ENCODE measurements at places on chromosomes 1 and 21.

DNA sequence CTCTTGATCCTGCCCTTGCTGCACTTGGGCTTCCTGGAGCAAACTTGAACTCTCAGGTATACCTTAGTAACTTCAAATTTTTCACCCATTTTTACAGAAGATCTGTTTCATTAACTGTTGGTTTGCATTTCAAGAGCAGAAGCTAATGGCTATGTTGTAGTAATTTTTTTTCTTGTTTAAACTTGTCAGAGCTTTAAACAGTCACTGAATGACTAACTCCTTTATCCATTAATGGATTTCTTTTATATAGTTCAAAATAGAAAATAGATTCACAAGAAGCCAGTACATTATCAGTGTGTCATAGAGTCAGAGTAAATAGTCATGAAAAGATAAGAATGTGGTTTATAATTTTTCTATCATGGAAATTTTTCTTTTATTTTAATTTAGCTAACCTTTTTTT is 13.6 kb downstream of the SRSF11 start:
- DNase-seq: no peak

- DNase-seq: no peak
Measured at GRCh38 chr1:167629681-167630567, at the start of gene RCSD1. Gene RCSD1 (plus strand): TSS chr1:167630232. CDS start chr1:167630424, 192 bp downstream.

GRCh38 chr1:40679165-40679953 is 12.1 kb upstream of the NFYC start:
- DNase-seq: no peak

DNA sequence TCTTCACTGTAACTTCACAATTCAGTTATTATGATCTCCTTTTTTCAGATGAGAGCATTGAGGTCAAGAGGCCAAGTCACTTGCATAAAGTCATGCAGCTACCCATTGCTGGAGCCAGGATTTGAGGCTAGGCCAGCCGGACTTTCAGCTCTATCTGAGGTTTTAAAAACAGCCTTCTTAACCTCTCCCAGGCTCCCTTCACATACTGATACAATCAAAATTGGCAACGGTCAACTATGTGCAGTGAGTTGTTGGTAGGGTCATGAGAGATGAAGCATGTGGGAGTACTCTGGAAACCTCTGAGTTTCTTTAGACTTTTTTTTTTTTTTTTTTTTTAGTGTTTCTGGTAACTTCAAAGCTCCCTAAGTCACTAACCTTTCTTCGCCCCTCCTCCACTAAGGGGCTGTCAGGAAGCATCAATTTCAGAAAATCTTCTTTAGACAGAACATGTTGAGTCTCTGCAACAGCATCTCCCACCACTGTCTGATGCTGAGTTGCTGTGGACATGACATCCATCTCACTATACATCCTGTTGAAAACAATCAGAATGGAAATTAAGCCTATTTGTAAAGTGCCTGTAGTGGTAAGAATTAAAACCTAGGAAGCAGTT is 201.8 kb downstream of the SIPA1L2 start:
- DNase-seq: no peak

- DNase-seq: no peak
Measured at GRCh38 chr1:179973198-179974110, 18.8 kb downstream of the CEP350 start.

DNA sequence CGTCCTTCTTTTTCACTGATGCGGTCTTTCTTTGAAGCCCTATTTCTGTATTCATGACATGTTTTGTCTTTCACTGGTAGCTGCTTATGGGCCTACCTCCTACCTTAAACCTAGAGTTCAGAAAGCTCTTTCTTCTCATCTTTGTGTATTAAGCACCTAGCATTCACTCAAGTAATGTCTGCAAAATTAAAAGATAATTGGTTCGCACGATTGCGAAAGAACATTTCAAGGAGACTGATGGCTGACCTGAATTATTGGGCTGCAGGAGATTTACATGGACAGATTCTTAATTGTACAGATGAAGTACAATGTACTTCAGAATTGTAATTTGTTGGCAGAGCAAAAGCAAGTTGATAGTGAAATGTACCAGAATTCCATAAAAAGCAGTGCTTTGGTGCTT is 206.4 kb downstream of the PCP4 start:
- no peak for DNase-seq

DNA sequence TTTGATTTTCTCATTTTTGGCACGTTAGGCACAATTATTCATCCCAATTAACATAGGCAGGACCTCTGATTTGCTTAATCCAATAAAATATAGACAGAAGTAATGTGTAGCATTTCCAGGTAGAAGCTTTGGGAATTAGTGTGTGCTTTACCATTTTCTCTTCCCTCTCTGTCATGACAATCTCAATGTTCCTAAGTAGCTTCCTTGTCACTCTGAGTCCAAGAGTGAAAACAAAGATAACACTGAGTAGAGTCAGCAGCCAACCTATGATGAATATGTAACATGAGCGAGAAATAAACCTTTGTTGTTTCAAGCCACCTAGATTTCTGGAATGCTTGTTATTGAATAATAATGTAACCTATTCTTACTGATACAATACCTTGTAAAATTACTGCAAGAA is 283.8 kb downstream of the OMA1 start:
- no peak for DNase-seq

DNA sequence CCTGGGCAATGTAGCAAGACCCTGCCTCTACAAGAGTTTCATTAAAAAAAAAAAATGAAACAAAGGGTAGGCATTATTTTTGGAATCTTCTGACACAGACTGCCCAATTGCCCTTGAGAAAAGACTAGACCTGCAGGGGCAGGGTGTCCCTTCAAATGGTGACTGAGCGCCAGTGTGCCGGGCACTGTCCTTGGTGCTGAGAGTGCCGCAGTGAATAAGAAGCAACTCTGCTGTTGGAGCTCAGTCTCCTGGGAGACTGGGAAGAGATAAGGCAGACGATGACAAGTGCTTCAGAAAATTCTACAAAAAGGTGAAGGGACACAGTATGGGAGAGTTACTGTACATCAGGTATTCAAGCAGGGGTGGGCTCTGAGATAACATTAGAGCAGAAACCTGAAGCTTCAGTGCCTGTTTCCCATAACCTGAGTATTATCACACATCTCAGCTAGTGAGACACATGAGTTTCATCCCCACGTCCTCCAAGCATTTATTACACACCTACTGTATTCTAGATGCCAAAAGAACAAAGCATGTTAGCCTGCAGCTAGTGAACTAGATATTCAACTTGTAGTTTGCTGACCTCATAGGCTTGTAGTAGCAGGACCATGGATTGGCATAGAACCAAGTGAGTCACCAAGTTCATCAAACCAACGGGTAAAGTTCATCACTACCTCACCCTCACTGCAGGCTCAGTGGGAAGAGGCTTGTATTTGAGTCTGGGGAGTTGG is 18.4 kb upstream of the RPL11 start:
- DNase-seq: peak; percentile 16

DNA sequence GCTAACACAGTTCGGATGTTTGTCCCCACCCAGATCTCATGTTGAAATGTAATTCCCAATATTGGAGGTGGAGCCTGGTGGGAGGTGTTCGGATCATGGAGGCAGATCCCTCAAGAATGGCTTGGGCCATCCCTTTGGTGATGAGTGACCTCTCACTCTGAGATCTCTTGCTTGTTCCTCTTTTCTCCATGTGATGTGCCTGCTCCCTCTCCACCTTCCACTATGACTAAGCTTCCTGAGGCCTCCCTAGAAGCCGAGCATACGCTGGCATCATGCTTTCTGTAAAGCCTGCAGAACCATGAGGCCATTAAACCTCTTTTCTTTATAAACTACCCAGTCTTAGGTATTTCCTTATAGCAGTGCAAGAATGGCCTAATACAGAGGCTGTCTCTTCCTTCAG is 8.1 kb upstream of the PLA2G5 start:
- DNase-seq: no peak

DNA sequence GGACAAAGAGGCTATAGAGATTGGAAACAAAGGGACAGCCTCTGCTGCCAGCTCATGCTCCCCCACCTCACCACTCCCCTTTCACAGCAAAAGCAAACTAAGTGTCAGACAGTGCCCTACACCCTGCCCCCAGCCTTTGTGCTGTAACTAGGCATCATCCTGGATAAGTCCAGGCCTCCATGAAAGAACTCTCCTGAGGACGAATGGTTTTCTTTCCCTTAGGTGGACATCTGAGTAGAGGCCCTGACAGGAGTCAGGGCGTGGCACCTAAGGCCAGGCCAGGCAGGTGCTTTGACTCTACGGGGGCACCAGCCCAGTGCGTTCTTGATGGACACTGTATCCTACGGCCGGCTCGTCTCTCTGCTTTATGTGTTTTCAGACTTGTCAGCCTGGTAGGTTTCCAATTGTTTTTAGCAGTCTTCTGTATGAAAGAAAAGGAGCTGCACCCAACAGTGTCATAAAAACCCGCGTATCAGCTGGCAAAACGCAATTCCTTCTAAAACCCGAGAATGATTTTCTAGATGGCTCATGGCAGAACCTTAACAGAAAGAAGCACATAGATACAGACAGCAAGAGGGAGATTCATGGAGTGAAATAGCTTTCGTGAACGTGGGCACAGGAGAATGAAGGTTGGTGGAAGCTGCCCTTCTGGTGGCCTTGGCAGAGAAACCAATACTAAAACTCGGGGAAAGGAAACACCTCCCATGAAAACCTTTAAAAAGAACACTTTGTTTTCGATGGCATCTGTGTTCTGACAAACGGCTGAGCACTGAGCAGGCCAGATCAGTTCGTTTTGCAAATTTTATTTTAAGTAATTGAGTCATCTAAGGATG is 51.7 kb upstream of the AJAP1 start:
- no peak for DNase-seq

GRCh38 chr1:44266400-44267344 is 53.4 kb downstream of the DMAP1 start:
- DNase-seq: no peak

DNA sequence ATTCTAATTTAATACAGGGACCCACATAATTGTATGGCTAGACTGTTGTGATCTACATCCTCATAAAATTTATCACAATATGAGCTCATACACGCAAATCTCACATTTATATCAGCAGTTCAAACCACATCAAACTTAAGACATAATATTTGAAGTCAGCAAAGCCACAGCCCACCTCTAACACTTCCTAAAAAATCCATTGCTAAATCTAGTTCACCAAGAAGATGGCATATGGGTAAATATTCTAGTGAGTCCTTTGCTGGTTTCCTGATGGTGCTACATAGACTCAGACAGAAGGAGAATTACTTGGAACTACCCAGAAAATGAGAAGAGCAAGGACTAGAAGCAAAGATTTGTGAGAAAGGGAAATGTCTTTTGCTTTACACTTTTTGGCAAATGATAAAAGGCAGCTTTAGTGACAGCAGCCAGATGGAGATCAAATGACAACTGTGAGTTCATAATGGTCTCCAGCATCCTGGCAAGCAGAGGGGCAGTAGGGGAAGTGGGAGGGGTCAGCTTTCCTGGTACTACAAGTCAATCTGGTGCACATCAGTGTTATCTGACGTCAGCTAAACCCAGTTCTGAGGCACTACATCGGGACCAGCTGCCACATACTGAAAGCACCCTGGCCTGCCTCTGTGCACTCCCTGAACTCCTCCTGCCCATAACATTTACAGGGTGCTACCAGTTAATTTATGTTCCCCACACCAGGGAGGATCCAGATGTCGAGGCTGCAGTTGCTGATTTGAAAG is 10.6 kb upstream of the GADD45A start:
- peak; percentile 55 for DNase-seq

DNA sequence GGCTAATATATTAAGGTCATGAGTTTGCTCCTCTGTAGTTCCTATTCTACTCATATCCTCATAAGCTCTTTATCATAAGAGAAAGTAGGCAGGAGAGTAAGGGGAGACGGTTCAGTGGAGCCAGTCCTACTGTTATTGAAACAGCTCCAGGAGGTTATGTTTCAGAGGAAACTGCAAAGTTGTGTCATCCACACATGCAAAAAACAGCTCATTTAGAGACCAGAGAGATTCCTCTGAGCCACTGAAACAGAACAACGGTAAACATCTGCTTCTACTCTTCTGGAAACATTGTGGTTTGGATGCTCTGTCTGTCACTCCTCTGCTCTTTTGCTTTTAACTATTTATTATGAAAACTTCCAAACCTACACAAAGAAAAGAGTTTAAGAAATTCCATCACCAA is 66.3 kb upstream of the PPP2R5A start:
- DNase-seq: peak; percentile 76

DNA sequence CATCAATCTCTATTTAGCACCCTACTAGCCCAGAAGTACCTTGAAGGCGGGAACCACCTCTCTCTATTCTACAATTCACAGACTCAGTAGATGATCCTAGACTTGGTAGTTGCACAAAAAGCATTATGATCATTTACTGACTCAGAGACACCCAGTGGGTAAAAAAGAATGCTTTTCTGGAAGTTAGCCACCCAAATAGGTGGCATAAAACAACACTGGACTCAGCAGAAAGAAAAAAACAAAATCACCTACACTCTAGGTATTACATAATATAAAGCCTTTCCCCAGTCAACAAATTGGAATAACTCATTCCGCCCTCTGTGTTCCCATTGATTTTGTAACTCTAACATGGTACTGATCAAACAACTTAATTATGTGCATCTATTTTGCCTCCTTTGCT is 126.3 kb downstream of the PTPN14 start:
- no peak for DNase-seq

DNA sequence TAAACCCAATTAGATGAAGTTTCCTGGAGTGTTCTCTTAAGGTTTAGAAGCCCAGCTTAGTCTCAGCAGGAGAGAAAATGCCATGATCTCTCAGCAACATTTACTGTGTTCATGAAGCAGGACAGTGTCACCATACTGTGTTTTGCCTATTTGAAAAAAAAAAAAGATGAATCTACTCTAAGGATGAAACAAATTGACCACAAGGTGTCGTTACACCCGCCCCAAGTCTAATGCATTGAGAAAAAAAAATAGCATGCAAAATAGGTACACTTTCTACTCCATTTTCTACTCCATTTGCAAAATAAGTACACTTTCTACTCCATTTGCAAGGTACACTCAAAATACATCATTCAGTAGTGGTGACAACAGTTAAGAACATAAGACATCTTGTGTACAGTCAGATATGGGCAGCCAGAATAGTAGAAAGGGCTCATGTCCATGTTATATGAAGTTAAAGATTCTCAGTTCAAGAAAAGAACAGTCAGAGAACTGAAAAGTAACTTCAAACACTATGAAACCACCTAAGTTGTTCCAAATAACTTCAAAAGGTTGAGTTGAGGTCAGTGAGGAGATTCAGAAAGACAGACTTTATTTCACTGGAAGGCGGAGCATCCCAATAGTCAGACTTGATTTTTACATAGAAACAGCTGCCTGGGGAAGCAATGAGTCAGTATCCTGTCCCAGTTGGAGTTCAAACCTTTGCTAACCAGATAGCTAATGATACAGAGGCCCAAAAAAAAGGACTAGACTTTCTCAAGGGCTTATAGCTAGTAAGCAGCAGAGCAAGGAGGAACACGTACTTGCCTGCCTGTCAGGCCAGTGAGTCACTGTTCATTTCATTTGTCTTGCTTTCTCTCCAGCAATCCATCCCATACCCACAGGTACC is 13.3 kb downstream of the PLPPR5 start:
- DNase-seq: peak; percentile 55

- peak; percentile 32 for DNase-seq
Measured at GRCh38 chr1:83942914-83943313, 56.0 kb downstream of the TTLL7 start.

- DNase-seq: peak; percentile 20
Measured at GRCh38 chr1:229117664-229118300, 153.1 kb upstream of the RAB4A start.

GRCh38 chr1:14443164-14443787 is 155.2 kb upstream of the KAZN start:
- DNase-seq: no peak
